Suppressor macrophage (primary cell): ENCODE measurements at places on chromosomes 12 and 14.

DNA sequence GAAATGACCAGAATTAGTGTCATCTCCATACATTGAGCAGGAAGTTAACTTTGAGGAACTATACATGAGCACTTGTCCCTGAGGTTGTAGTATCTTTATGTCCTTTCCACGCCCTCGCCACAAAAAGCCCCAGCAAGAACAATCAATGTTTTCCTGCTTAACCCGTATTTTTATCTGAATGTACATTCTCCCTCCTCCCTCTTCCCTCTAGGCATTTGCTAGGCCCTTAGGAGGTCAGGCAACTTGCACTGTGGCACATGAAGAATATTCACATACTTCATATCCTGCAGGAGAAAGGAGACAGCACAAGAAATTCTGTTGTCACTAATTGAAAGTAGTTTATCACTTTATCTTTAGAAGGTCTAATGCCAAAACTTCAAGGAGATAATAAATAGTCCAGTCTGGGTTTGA, 18.1 kb upstream of the DUSP6 start:
- DNase-seq, result peak; percentile 40

- DNase-seq, result no peak
Observed at GRCh38 chr14:34711796-34712712, 2.3 kb downstream of the CFL2 start.

GRCh38 chr14:60215520-60216420, 33.3 kb upstream of the PPM1A start:
- DNase-seq, result no peak

- DNase-seq, result no peak
Observed at GRCh38 chr12:123389560-123390351, 5.8 kb downstream of the KMT5A start.

DNA sequence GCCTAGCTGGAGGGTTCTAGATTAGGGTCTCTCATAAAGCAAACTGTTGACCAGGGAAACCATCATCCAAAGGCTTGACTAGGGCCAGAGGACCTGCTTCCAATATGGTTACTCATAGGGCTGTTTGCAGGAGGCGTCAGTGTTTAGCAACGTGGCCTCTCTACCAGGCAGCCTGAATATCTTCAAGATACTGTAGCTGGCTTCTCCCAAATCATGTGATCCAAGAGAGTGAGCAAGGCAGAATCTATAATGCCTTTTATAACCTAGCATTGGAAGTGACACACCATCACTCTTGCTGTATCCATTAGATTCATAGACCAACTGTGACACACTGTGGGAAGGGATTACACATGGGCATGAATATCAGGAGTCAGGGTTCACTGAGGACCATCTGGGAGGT, 17.3 kb downstream of the TPH2 start:
- DNase-seq, result no peak

- no peak for DNase-seq
Observed at GRCh38 chr12:12892681-12893141, 1.3 kb downstream of the GPRC5A start.

GRCh38 chr14:23183158-23183470, 346 bp downstream of the SLC7A8 start:
- no peak for DNase-seq

DNA sequence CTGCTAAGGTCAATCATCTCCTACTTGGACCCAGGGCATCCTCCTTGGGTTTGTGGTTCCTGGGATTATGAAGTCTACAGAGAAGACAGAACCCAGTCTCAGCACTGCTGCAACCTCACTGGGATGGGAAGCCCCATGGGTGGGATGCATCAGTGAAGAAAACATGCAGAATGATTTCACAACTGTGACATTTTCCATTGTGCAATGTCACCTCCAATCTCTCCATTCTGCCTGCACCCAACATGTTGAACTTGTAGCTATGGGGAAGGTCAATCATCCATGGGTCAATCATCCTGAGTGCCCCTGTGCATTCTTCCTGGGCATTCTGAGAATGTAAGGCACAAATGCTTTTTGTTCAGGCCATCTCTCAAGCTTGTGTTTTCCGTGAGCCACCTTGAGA, 1004.4 kb upstream of the TMEM132C start:
- peak; percentile 27 for DNase-seq

DNA sequence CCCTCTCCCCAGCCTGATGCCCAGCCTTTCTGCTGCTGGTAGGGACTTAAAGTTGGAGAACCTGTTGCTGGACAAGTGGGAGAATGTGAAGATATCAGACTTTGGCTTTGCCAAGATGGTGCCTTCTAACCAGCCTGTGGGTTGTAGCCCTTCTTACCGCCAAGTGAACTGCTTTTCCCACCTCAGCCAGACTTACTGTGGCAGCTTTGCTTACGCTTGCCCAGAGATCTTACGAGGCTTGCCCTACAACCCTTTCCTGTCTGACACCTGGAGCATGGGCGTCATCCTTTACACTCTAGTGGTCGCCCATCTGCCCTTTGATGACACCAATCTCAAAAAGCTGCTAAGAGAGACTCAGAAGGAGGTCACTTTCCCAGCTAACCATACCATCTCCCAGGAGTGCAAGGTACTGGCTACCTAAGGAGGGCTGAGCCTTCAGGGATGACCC, 1.6 kb downstream of the TSSK4 start:
- no peak for DNase-seq

GRCh38 chr12:127230843-127231260, 1036.1 kb upstream of the TMEM132C start:
- DNase-seq, result peak; percentile 84

GRCh38 chr14:97832776-97833175, 1035.6 kb downstream of the VRK1 start:
- DNase-seq, result no peak
